ENCODE measurements at places on chromosomes 13 and 19. TPM values are rescaled to one million over a fixed set of nuclear protein-coding genes. Genes with fewer than 3 reads are reported as not detected.

GRCh38 chr19:51458051-51458645 lies at the start of gene SIGLEC8:
SIGLEC8 (minus strand) TSS chr19:51458454; CDS start chr19:51458387, 67 bp downstream.
- no peak for DNase-seq

Gene KIR3DL1
- not detected for total RNA-seq

DNA sequence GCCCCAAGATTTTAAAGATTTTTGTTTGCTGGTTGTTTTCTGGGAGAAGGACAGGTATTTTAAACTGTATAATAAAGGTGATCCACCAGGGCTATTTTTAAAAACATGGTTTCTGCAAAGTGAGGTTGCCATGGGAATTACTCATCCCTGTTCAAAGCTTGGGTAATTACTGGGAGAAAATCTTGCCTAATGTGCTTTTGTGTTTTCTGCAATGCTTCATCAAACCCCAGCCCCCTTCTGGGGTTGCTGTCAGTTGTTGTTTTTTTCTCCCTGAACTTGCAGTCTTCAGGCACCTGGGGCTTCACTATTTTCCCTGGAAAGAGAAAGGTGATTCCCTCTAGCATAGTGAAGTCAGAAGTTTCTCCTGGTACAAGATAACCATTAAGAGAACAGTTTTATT lies 277.2 kb downstream of the NALCN start:
- no peak for DNase-seq

DNA sequence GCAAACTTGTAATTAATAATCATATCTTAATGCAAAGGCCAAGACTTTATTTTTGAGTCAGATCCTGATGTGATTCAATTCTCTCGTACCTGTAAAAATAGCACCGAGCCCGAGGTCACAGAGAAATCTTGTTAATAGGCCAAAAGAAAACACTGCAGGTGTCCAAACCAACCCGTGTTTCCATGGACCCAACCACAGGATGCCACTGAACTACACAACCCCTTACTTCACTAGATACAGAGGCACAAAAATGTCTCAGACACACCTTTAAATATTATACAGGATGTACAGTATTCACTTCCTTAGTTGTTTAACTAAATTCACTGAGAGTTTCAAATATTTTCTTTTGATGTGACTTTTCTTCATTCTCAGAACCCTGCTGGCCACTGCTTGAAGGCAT lies 530.9 kb downstream of the MYO16 start:
- no peak for DNase-seq

All from NCI-H460 (cell line).